ENCODE measurements at places on chromosomes 6 and 20.

DNA sequence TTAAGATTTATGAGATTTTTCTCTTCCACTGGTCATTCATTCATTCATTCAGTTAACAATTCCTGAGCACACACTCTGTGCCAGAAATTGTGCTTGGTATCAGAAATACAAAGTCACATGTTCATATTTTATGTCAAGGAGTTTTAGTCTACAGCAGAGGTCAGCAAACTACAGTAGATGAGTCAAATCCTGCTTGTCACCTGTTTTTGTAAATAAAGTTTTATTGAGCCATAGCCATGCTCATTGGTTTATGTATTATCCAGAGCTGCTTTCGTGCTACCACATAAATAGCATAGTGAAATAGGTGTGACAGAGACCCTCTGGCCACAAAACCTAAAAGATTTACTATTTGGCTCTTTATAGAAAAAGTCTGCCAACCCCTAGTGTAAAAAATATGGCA lies 46.8 kb downstream of the THEMIS start:
- no peak for DNase-seq

DNA sequence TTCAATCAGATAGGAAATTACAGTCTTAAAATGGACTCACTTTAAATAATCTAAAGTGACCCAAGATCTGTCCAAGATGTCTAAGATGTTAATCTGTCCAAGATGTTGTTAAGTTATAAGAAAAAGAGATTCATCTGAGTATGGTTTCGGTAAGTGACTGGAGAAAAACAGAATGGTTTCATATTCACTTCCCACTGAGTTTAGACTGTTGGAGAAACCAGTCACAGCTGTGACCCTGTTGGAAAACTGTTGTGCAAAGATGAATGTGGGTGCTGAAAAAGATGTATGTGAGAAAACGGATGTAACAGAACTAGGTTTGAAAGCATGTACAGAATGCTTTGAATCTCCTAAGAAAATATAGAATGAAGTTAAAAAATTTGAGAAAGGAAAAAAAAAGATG lies 325.9 kb downstream of the COL12A1 start:
- no peak for DNase-seq

GRCh38 chr20:1813101-1813529 lies 82.1 kb upstream of the SIRPA start:
- DNase-seq, result no peak

DNA sequence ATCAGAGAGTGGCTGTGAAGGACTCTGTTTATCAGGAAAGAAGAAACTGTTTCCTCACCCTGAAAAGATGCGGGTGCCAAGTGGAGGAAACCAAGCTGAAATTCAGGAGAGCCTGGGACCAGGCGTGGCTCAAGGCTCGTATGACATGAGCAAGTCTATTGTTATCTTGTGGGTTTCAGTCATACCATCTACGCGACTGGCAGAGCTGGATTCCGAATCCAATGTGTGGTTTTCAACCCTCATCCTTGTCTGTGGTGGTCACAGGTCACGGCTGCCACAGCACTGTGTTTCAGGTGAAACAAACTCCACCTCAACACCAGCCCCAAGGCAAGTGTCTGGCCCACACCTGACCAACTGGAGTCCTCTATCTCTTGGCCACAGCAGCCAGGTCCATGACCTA lies 9.1 kb downstream of the MC3R start:
- DNase-seq, result no peak

DNA sequence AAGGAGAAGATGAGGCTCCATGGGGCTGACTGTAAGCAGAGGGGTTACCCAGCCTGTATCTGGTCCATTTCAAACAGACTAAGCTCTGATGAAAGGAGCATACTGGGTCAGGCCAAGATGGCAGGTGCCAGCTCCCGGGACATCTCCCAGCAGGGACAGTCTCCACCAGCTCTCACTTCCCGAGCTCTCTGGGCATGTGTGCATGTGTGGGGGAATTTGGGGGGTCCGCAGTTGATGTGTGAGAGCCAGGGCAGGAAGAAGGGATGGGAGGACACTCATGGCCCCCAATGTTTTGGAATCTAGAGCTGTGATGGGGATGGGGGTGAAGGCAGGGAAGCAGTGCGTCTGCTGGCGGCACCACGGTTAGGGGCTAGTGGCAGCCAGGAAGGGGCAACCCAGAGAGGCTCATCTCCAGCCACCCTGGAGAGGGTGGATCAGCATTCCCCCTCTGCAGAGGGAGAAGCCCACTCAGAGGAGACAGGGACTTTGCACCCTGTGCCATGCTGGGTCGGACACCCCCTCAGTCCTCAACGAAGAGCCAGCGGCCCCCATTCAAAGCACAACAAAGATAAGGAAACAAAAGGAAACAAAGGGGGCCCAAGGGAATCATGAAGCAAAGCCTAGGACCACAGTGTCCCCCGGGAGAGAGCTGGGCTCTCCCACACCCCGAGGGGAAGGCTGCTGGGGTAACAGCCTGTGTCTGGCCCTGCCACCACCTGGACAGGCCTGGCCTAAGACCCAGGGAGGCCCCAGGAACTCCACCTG lies 52.4 kb downstream of the DSTN start:
- no peak for DNase-seq

- no peak for DNase-seq
Measured at GRCh38 chr6:136511926-136512325, 38.3 kb downstream of the MAP7 start.
